ENCODE measurements at places on chromosomes 5 and 9.

- DNase-seq = peak; percentile 99
These were observed 143.9 kb upstream of the STC2 start for GRCh38 chr5:173472164-173472563.

DNA sequence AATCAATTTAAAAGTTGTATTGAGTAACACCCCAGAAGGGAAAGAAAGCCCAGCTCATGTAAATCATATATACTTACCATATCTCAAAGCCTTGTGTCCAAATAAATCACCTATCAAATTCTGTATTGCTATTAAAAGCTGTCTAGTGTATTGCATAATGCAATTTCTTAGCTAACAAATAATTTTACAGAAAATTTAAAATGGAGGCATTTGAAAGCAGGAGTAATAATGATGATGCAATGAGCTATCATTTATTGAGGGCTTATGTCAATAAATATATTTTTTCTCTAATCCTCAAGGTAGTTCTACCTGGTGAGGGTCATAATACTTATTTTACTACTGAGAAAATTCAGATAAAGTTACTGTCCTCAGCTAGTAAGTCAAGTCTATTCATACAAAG is 42.8 kb upstream of the CDK5RAP2 start:
- no peak for DNase-seq

DNA sequence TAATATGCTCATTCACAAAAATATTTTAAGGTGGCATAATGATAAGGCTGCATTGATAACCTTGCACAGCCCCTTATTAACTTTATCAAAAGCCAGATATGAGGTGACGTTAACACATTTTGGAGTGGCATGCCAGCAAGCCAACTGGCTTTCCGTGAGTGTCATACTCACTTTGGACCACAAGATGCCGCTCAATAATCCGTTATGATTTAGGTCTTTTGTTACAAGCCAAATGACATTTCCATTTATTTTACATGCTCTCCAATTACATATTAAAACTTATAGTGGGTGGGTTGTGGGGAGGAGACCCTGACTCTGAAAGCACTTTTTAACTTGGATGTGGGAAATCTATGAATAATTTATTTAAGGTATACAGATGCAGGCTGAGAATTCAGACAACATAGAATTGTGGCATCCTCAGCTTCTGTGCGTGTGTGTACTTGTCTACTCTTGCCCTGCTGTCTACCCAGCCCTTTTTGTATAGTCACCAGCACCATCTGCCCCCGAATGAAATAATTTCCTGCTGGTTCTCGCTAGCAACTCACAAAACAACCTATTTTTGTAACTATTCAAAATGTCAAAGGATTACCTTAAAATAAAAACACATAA is 305.1 kb downstream of the PSAT1 start:
- DNase-seq = peak; percentile 66

- no peak for DNase-seq
These were observed 123.8 kb downstream of the FBXL7 start for GRCh38 chr5:15623794-15624193.

All from IMR-90 (cell line).